ENCODE measurements at places on chromosomes 1 and 21. TPM values are rescaled to one million over a fixed set of nuclear protein-coding genes. Genes with fewer than 3 reads are reported as not detected.
A peak's percentile ranks its signal among the peaks of the same experiment; 100 is the strongest.

ZNF648 gene
- total RNA-seq = not detected

PTGFR gene
- 39.9 TPM for total RNA-seq

- no peak for DNase-seq
Measured at GRCh38 chr1:234489007-234489697, 10.2 kb upstream of the TARBP1 start.

- DNase-seq = no peak
Measured at GRCh38 chr1:67440339-67440738, 10.1 kb upstream of the SERBP1 start.

GRCh38 chr1:5296095-5296494, 641.7 kb downstream of the AJAP1 start:
- DNase-seq = no peak

GRCh38 chr21:45642122-45642813, 1.3 kb upstream of the PCBP3 start:
- no peak for DNase-seq

- DNase-seq = no peak
Measured at GRCh38 chr21:45516671-45517151, 25.5 kb downstream of the SLC19A1 start.

- no peak for DNase-seq
Measured at GRCh38 chr1:11704194-11704529, 12.7 kb downstream of the DRAXIN start.

- no peak for DNase-seq
Measured at GRCh38 chr1:105359457-105359856, 1609.8 kb downstream of the AMY1C start.

- no peak for DNase-seq
Measured at GRCh38 chr1:214363386-214363785, 82.4 kb downstream of the SMYD2 start.

- DNase-seq = peak; percentile 53
Measured at GRCh38 chr1:10399444-10399941, 629 bp downstream of the PGD start.

GRCh38 chr1:84365225-84366221, 32.8 kb upstream of the DNASE2B start:
- peak; percentile 95 for DNase-seq

GRCh38 chr1:229437443-229437842, 3.5 kb upstream of the ACTA1 start:
- DNase-seq = peak; percentile 22

DNA sequence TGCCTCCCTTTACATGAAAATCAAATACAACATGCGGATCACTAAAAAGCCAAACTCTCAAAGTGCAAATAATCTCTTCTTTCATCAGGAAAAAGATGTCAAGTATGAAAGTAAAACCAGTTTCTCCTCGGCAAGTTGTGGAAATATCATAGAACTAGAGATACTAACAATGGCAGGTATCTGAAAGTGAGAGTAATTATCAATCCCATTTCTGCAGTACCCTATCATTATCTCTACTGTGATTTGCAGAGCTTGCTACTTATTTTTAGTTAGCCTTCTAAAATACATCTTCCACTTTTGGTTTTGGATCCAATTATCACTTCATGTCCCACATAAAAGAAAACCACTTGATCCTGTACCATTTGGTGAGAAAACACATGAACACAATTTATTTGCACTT, 3.0 kb downstream of the TP53BP2 start:
- DNase-seq = no peak

- peak; percentile 5 for DNase-seq
Measured at GRCh38 chr1:18557621-18558465, 72.8 kb upstream of the PAX7 start.

DNA sequence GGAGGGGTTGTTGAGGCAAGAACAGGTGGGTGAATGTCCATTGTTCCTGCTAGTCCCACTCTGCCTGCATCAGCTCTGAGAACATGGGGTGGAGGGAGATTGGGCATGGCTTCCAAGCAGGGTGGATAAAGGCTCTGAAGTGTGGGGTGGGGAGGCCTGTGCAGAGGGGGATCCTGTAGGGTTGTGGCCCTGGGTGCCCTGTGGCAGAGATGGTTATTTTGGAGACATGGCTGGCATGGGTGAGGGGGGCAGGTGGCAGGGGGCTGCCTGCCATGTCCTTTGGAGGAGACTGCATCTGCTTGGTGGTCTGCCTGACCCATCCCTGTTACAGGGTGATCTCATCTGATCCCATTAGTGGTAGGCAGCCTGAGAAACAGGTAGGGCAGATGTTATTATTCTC, 11.2 kb downstream of the MYOG start:
- DNase-seq = no peak

DNA sequence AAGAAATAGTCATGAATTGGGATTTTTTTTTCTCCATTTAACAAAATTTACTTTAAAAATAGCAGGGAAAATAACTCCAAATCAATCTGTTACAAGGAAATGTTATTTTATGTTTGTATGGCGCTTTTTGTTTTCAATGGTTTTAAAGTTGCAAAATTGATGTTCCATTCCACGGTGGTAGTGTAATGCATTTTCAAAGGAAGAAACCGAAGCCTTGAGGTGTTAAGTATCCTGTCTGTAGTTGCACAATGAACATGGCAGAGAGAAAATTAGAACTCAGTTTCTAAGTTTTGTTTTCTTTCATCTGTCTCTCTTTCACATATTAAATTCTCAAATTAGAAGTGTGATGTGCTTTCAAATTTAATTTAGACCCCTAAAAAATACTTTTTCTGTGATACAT, 841.8 kb downstream of the USP25 start:
- DNase-seq = no peak

DNA sequence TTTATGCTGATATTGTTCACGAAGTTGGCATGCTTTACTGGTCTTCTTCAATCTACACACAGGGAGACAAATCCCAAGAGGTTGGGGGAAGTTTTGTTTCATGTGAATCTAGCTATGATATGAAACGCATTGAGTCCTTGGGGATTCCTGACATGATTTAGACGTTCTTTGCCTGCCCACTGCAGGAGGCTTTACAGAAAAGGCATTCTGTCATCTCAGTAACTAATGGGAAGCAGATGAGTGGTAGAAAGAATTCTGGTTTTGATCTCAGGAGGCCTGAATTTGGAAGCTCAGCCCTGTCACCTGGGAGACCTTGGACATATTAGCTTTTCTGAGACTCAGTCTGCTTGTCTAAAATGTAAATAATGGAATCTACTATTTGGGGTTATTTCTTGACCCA, 383.0 kb upstream of the NFIA start:
- DNase-seq = no peak

DNA sequence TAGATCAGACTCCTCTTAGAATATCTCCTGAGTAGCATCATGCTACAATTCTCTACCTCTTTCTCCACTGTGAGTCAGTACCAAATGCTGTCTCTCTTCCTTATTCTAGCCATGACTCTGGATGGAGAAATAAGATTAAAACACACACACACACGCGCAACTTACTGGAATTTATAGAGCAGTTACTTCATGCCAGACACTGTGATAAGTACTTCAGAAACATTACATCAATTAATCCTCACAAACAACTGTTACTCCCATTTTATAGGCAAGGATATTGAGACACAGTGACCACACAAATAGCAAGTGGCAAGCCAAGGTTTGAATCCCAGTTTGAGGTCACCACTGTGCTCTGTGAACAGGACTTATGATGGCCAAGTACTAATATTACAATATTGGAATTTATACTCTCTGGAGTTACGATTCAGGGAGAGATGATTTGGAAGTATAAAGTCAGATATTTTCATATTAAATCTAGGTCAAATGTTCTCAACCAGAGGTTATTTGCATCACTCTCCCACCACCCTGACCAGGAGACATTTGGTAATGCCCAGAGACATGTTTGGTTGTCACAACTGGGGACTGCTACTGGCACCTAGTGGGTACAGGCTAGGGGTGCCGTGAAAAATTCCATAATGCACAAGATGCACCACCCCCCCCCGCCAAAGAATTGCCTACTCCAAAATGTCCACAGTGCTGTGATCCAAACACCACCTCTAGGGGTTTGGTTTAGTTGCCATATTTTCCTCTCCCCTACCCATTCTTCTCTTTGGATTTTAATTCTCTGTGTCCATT, 221.6 kb downstream of the LTN1 start:
- DNase-seq = no peak

DNA sequence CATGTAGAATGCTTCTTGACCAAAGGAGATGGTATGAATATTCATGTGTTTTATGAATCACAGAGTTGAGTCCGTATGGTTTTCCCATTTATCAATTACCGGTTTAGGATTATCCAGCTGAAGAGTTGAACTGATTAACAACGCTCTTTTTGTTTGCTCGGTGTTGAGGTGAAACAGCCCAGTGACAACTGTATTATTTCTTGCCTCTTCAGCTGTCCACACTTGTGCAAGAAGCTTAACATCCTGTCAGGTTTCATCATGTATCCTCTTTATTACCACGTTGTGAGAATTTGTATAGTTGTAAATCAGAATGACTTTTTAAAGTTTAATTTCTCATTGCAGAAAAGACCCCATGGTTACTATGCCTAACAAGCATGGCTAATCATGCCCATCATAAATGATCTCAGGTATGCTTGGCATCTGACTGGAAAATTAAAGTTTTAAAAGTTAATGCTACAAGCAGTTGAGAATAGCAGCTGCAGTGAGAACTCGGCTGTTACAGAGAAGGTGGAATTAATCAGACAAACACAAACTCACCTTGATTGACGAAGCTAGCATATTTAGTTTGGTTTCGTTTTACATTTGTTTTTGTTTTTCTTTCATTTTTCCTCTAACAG, 563.2 kb upstream of the ADGRL2 start:
- DNase-seq = no peak

- no peak for DNase-seq
Measured at GRCh38 chr1:28891256-28891655, 23.1 kb upstream of the EPB41 start.

DNA sequence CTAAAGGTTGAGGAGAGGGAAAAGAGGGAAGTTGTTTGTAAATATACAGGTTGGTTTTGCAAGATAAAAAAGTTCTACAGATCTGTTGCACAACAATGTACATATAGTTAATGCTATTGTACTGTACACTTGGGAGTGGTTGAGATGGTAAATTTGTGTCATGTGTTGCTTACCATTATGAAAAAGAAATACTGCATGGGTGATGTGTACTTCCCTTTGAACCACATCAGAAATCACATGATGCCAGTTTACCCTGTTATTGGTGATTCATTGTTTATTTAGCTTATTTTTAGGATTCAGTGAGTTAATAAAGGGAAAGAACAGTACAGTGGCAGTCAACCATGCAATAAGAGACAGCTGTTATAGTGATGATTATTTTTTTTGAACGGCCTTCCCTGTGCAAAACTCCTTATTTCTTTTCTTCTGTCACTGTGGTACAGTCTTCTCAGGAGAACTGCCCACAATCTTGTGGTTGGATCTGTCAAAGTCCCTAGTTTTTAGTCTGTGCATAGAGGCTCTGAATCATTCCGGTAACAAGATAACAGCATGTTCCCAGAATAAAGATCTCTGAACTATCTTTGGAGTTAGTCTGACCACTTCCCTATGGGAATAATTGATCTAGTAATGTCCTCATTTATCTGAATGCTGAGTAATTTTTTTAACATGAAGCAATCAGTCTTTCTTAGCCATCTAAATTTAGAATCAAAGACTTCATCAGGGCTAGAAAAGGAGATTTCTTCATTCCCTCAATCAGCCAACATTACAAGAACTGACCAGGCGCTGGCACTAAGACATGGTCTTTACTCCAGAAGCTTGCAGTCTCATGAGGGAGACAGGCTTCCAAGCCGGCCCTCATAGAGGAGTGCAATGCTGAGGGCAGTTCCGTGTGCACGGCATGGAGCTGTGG, 84.2 kb downstream of the SH3GLB1 start:
- DNase-seq = peak; percentile 96
